Effector memory CD4-positive, alpha-beta T cell (primary cell): ENCODE measurements at places on chromosomes 5 and 9.

DNA sequence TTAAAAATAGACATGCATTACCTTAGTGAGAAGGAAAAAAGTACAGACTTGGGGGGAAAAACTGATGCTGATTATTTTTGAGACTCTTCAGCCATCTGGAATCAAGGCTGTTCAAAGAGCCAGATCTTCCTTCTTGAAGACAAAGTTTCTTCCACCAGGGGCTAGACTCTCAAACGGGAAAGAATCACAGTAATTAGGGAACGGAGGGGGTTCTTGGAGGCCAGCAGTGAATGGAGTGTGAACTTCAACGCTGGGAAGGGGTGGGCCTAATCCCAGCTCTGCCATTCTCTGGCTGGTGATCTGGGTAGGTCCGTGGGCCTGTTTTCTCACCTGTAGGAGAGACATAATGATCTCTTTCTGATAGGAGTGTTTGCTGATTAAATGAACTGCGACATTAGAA, 21.1 kb upstream of the LHX2 start:
- no peaks in the 10 kb centered on the region for H3K4me1 ChIP-seq
- H3K4me3 ChIP-seq: no peak overlapping the region
- no peaks in the 10 kb centered on the region for H3K36me3 ChIP-seq
- H3K27me3 ChIP-seq: no peaks in the 10 kb centered on the region
- DNase-seq: no peak

DNA sequence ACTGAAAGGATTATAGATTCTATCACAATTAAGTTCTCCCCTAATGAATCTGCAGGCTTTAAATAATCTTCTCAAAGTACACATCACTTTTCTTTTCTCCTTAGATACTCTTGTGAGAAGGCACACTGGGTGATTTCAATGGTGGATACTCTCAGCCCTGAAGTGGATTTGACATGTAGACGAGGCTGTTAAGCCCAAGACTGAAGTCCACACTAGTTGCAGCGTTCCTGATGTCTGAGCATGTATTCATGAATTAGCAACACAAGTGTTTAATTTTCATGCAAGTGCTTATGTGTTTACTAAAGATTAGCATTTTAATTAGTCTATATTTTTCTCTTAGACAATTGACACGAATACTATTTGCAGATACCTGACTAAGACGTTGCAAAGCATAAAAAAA, 218.9 kb downstream of the TMEM161B start:
- no peak overlapping the region for H3K27ac ChIP-seq
- DNase-seq: no peak
- no peaks in the 10 kb centered on the region for H3K4me1 ChIP-seq
- H3K4me3 ChIP-seq: no peak overlapping the region
- no peaks in the 10 kb centered on the region for H3K36me3 ChIP-seq

GRCh38 chr9:15915711-15916110, 362.9 kb downstream of the CCDC171 start:
- H3K27ac ChIP-seq: no peak overlapping the region
- no peak for DNase-seq
- H3K4me1 ChIP-seq: no peaks in the 10 kb centered on the region
- no peaks in the 10 kb centered on the region for H3K36me3 ChIP-seq
- H3K27me3 ChIP-seq: no peaks in the 10 kb centered on the region
- no peak overlapping the region for H3K4me3 ChIP-seq

- no peaks in the 10 kb centered on the region for H3K36me3 ChIP-seq
- peak overlapping the region; percentile 78 for H3K4me3 ChIP-seq
- H3K27ac ChIP-seq: peak overlapping the region; percentile 81
- DNase-seq: no peak
- no peaks in the 10 kb centered on the region for H3K27me3 ChIP-seq
Measured at GRCh38 chr9:78029551-78030295, 1.9 kb downstream of the GNAQ start.

DNA sequence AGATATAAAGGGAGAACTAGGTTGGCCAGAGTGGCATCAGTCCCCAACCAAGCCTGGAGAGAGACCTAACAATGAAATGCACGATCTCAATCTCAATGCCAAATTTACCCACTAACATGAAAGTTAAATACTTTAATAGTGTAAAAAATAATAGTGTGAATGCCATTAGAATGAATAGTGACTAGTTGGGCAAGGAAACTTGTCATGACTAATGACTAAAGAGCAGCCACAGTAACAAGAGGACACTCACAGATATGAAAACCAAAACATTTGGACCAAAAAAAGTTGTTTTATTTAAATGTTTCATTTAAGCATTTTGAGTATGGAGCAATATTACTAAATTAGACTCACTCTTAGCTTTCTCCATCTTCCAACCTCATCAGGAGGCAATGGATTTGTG, 1853.8 kb downstream of the EFNA5 start:
- H3K36me3 ChIP-seq: no peaks in the 10 kb centered on the region
- H3K4me1 ChIP-seq: no peaks in the 10 kb centered on the region
- DNase-seq: no peak
- no peaks in the 10 kb centered on the region for H3K27me3 ChIP-seq
- H3K27ac ChIP-seq: no peak overlapping the region
- no peak overlapping the region for H3K4me3 ChIP-seq

GRCh38 chr5:64766941-64767340, 1.6 kb downstream of the SREK1IP1 start:
- DNase-seq: no peak
- peaks cover 20% of the 10 kb centered on the region for H3K4me1 ChIP-seq
- H3K27me3 ChIP-seq: no peaks in the 10 kb centered on the region
- no peaks in the 10 kb centered on the region for H3K36me3 ChIP-seq
- no peak overlapping the region for H3K4me3 ChIP-seq

GRCh38 chr5:138950421-138951031, 75.4 kb upstream of the LRRTM2 start:
- H3K27ac ChIP-seq: no peak overlapping the region
- DNase-seq: no peak
- H3K4me1 ChIP-seq: peaks cover 5% of the 10 kb centered on the region
- no peaks in the 10 kb centered on the region for H3K36me3 ChIP-seq

DNA sequence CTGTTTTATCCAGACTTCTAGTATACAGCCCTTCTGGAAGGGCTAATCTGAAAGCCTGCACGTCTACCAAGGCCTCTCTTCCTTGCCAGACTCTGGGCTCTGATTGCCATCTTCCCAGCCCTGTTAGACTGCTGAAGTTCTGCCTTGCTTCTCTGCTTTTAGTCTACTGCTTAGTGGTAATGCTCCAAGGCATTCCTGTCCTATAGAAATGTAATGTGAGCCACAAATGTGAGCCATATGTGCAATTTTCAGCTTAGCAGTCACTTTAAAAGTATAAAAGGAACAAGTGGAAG, 32.1 kb downstream of the WNK2 start:
- no peak overlapping the region for H3K4me3 ChIP-seq
- no peaks in the 10 kb centered on the region for H3K4me1 ChIP-seq
- no peak overlapping the region for H3K27ac ChIP-seq
- no peaks in the 10 kb centered on the region for H3K36me3 ChIP-seq
- DNase-seq: no peak

DNA sequence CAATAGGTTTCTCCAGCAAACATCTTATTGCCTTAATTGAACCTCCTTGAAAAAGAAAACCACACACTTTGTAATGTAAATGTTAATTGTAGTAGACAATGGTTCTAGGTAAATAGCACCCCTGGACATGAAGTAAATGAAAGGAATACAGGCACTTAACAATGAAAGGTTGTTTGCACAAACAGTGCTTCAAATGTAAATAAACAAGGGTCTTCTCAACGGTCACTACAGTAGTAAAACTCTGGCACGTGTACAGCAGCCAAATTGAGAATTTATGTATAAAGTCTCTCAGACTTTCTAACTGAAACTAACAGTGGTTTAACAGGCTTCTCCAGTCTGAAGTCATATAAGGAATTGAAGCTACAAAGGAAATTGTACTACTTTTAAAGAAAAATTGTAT, 218.3 kb downstream of the MEF2C start:
- H3K36me3 ChIP-seq: no peaks in the 10 kb centered on the region
- no peak overlapping the region for H3K27ac ChIP-seq
- peaks cover 50% of the 10 kb centered on the region for H3K27me3 ChIP-seq
- peaks cover 13% of the 10 kb centered on the region for H3K4me1 ChIP-seq
- H3K4me3 ChIP-seq: no peak overlapping the region

GRCh38 chr5:16791036-16791705, 144.9 kb downstream of the MYO10 start:
- no peak overlapping the region for H3K4me3 ChIP-seq
- H3K27ac ChIP-seq: no peak overlapping the region
- no peaks in the 10 kb centered on the region for H3K36me3 ChIP-seq
- no peak for DNase-seq

GRCh38 chr5:10711562-10711961, 49.5 kb downstream of the DAP start:
- H3K27ac ChIP-seq: no peak overlapping the region
- H3K4me1 ChIP-seq: no peaks in the 10 kb centered on the region
- no peaks in the 10 kb centered on the region for H3K36me3 ChIP-seq
- no peaks in the 10 kb centered on the region for H3K27me3 ChIP-seq
- H3K4me3 ChIP-seq: no peak overlapping the region
- no peak for DNase-seq

DNA sequence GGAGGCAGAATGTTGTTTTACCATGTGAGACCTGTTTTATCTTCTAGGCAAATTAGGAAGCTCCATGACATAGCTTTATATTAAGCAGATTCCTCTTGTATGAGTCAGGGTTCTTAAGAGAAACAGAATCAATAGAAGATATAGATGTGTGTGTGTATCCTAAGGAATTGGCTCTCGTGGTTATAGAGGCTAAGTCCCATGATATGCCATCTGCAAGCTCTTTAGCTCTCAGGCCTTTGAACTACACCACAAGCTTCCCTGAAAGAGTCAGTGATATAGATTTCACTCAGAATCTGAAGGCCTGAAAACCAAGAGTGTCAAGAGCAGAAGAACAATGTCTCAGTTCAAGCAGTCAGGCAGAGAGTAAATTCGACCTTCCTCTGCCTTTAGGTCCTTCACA, 365.8 kb upstream of the ZNF608 start:
- H3K4me3 ChIP-seq: no peak overlapping the region
- no peaks in the 10 kb centered on the region for H3K36me3 ChIP-seq
- H3K27ac ChIP-seq: no peak overlapping the region
- no peaks in the 10 kb centered on the region for H3K4me1 ChIP-seq

DNA sequence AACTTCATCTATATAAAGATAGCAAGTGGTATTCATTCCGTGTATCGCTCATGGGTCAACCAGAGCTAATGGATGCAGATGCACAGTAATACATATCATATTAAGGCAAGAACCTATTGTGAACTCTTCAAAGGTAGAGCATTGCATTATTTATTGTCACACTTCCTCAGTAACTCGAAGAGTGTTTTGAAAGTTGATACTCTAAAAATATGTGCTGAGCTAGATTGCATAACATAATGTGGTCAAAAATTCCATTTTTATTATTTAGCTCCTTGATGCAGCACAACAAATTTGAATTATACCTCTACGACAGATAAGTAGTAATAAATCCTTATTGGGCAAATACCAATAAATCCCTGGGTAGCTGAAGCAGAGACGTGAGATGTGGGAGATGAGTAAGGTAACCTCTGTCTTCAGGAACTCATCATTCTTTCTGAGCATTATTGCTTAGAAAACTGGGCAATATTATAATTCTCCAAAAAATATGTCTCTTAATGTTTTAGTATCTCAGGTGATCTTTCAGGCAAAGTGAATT, 70.3 kb downstream of the CDH18 start:
- H3K36me3 ChIP-seq: no peaks in the 10 kb centered on the region
- DNase-seq: no peak
- no peaks in the 10 kb centered on the region for H3K27me3 ChIP-seq

DNA sequence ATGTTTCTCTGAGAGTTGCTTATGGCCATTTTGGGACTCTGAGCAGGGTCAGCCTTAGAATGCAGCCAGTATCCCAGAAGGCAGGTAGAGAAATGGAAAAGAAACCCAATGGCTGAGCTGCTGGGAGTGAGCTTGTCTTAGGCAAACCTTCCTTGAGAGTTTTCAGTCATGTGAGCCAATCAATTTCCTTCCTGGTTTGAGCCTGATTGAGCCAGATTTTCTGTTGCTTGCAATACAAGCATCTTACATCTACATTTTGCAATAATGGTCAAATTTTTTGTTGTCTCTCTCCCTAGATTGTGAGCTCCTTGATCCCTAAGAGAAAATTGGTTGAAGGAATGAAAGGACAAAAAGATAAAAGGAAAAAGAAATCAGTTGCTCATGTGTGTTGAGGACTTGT, 155.3 kb downstream of the SNX18 start:
- H3K36me3 ChIP-seq: no peaks in the 10 kb centered on the region
- H3K27ac ChIP-seq: no peak overlapping the region
- no peak for DNase-seq

GRCh38 chr5:31889001-31889561, 250.2 kb downstream of the PDZD2 start:
- no peak overlapping the region for H3K4me3 ChIP-seq
- H3K27me3 ChIP-seq: no peaks in the 10 kb centered on the region
- H3K27ac ChIP-seq: no peak overlapping the region
- DNase-seq: no peak
- H3K36me3 ChIP-seq: no peaks in the 10 kb centered on the region

DNA sequence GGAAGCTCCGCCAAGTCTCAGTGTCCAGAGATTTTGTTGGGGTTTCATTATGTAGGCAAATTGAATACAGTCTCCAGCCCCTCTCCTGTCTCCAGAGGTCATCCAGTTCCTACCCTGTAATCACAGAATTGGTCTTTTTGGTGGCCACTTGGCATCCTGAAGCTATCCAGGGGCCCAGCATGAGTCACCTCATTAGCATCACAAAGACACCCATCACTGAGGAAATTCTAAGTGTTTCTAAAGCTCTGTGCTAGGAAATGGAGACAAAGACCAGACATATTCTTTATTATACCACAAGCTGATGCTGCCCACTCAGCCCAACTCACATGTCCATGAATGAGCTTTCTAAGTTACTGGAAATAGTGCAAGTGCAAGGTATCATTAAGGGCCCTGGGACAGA, 229.9 kb downstream of the DOCK8 start:
- peaks cover 6% of the 10 kb centered on the region for H3K4me1 ChIP-seq
- DNase-seq: no peak
- H3K27ac ChIP-seq: no peak overlapping the region
- H3K27me3 ChIP-seq: no peaks in the 10 kb centered on the region
- no peak overlapping the region for H3K4me3 ChIP-seq
- H3K36me3 ChIP-seq: peaks cover 68% of the 10 kb centered on the region

- H3K27ac ChIP-seq: no peak overlapping the region
- H3K4me3 ChIP-seq: no peak overlapping the region
- peaks cover 20% of the 10 kb centered on the region for H3K27me3 ChIP-seq
- no peak for DNase-seq
Measured at GRCh38 chr5:163567811-163568210, 62.4 kb downstream of the MAT2B start.

GRCh38 chr5:129963359-129963758, 59.1 kb downstream of the CHSY3 start:
- H3K27ac ChIP-seq: no peak overlapping the region
- H3K36me3 ChIP-seq: no peaks in the 10 kb centered on the region
- no peak overlapping the region for H3K4me3 ChIP-seq

GRCh38 chr5:92553326-92553725, 1027.7 kb downstream of the NR2F1-AS1 start:
- no peak overlapping the region for H3K4me3 ChIP-seq
- DNase-seq: no peak
- no peaks in the 10 kb centered on the region for H3K36me3 ChIP-seq

DNA sequence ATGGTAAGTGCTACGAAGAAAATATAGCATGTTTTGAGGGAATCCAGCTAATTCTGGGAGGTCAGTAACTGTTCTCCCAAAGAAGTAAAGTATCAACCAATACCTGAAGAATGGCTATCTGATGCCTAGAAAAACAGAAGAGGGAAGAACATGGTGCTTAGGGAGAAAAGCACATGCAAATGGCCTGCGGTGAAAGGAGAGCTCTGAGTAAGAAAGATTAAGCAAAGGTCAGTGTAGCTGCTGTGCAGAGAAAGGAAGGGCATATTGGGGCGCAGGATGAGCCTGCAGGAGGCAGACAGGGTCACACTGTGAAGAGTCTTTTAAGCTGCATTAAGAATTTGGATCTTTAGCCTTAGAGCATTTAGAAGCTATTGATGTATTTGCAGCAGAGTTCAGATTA, 11.0 kb downstream of the ADRB2 start:
- no peak overlapping the region for H3K27ac ChIP-seq
- H3K4me3 ChIP-seq: no peak overlapping the region
- no peaks in the 10 kb centered on the region for H3K27me3 ChIP-seq
- no peak for DNase-seq
